PC-3 (cell line): ENCODE measurements at places on chromosomes 4 and X. TPM values are rescaled to one million over a fixed set of nuclear protein-coding genes. Genes with fewer than 3 reads are reported as not detected.

GRCh38 chr4:130393642-130394041 lies 1297.7 kb downstream of the C4orf33 start:
- no peak for DNase-seq

- DNase-seq = no peak
These were observed 9.2 kb downstream of the APBB2 start for GRCh38 chr4:41205130-41205529.

GRCh38 chr4:83830138-83830888 lies 294.4 kb downstream of the GPAT3 start:
- no peak for DNase-seq

GRCh38 chrX:13902406-13902805 lies 85.5 kb upstream of the GPM6B start:
- no peak for DNase-seq

The RAI2 gene
- 0.66 and 2.1 TPM in 2 replicates for total RNA-seq

DNA sequence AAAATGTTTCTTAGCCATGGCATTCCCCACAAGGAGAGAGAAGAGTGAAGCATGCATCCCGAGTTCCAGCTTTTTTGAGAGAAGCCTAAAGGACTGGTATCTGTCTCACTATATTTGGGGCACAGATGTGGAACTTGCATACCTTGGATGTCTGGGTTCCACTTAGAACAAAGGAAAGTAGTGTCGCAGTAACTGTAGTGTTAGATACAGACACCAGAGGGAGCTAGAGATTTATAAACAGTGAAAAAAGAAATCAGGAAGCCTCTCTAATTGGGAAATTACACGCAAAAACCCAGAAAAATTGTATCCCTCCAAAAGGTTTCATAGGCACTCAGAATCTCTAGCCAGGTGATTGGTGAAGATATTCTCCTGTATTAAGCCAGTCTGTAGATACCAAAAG lies 34.4 kb downstream of the AGTR2 start:
- peak; percentile 65 for DNase-seq

DNA sequence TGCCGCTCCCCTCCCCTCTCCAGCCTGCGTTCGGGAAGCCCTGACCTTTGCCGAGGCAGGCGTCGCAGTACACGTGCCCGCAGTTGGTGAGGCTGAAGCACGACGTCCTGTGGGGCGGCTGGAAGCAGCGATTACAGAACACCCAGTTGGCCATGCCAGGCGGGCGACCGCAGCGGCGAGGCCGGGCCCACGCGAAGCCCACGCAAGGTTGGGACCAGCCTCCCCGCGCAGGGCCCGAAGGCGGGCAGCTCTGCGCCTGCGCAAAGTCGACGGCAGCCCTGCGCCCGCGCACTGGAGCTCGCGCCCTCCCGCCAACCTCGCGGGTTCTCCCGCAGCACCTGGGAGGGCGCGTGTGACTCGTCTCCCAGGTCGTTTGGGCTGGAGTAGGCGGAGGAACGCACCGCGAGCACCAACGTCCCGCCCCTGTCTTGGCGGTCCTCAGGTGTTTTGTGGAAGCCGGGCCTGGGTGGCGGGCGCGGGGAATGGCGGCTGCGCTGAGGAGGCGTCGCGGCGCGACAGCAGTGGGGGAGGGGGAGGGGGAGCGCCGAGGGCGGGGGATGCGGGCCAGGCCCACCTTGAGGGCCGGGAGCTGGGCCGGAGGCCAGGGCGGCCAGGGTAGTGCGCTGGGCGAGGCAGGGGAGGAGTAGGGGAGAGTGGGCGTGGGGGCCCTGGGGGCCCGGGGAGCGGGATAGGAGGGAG lies at the start of gene RNF212:
RNF212 (minus strand) TSS at position 254 of the 699 bp plus-strand sequence; CDS start at position 154, 100 bp downstream.
- DNase-seq = no peak

DNA sequence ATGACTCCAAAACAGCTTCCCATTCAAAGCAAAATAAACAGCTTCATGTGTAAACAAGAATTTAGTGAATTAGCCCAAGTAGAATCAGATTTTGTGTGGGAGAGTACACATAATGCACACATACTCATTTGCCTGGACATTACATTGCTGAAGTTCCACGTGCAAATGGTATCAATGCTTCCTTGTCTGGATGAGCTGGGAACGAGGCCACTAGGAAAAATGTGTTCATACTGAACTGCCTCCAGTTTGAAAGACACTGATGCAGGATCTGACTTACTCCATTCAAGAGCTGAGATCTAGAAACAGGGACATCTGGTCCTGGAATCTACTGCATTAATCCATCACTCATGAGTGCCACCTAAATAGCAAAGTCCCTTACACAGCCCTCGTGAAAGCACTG lies 228.0 kb downstream of the APBB2 start:
- no peak for DNase-seq

DNA sequence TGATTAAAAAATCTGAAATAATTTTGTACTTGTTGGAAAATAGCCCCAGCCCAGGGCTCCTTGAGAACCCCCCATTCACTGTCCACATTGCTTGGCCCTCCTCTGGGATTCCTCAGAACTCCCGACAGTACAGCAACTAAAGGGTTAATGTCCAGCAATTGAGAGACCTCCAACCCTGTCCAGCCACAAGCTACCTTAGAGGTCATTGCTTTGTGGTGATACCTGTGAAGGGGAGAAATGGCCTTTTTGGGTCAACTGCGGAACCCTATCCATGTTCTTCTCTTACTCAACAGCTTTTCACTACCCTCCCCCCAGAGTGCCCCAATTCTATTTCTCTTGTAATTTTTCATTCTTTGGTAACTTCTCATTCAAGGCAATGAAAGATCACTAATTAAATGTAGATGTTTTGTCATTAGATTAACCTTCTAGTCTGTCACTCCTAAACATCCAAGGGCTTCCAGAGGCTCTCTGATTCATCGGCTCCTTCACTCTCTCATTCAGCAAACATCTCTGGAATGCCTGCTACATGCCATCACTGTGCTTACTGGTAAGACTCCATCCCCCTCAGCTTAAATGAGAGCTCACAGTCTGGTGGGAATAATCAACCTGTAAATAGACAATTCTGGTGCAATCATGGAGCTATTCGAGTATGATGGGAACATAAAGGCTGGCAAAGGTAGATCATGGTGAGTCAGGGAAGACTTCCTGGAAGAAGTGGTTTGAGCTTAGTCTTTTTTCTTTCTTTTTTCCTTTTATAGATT lies 241.4 kb upstream of the PGRMC2 start:
- peak; percentile 88 for DNase-seq

DNA sequence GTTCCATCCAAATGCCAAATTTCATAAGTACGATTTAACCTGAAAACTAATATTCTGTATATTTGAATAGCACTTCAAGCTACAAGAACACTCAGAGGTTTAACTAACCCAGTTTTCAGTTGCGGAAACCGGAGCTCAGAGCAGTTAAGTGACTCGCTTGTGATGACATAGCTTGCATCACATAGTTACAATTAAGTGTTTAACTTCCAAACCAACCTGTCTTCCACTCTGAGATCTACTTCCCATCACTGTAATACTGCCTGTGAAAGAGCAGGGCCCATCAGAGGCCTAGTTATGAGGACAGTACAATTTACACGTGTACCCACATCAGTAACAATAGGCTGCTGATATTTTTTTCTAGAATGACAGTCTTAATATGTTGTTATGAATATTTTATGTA lies 120.3 kb downstream of the MAD2L1 start:
- DNase-seq = no peak

The CXCR3 gene
- total RNA-seq = not detected in 2 replicates

The KLHL13 gene
- total RNA-seq = 3.5 and 4.0 TPM in 2 replicates

- DNase-seq = no peak
These were observed 185.2 kb downstream of the UNC5C start for GRCh38 chr4:95363559-95363925.

- DNase-seq = no peak
These were observed 148.0 kb downstream of the CAMK2D start for GRCh38 chr4:113613503-113613902.

GRCh38 chr4:4859799-4860599 lies 534 bp downstream of the MSX1 start:
- no peak for DNase-seq
